CD4-positive, alpha-beta T cell (primary cell): ENCODE measurements at places on chromosomes 5 and 9. TPM values are rescaled to one million over a fixed set of nuclear protein-coding genes. Genes with fewer than 3 reads are reported as not detected.

DNA sequence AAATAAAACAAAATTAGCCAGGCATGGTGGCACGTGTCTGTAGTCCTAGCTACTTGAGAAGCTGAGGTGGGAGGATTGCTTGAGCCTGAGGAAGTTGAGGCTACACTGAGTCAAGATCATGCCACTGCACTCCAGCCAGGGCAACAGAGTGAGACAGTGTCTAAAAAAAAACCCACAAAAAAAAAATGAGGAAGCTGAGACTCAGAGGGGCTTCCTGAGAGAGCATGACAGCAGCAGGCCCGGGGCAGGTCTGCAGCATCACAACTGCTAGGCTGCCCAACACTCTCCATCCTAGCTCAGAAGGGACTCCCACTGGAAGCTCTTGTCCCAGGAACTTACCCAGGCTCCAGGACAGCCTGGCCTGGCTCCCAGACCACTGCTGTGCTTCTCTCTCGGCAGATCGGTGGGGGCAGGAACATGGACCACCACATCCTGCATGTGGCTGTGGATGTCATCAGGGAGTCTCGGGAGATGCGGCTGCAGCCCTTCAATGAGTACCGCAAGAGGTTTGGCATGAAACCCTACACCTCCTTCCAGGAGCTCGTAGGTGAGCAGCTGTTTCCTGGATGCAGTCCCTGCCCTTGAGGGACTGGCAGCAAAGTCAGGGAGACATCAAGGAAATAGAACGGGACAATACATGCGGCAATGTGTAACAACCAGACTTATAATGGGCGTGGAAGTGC is 19.1 kb downstream of the PTGS1 start:
- H3K4me3 ChIP-seq = no peak overlapping the region
- H3K4me1 ChIP-seq = no peaks in the 10 kb centered on the region
- H3K27ac ChIP-seq = no peak overlapping the region
- H3K27me3 ChIP-seq = no peaks in the 10 kb centered on the region

The TPPP gene
- total RNA-seq = 8.2 TPM

DNA sequence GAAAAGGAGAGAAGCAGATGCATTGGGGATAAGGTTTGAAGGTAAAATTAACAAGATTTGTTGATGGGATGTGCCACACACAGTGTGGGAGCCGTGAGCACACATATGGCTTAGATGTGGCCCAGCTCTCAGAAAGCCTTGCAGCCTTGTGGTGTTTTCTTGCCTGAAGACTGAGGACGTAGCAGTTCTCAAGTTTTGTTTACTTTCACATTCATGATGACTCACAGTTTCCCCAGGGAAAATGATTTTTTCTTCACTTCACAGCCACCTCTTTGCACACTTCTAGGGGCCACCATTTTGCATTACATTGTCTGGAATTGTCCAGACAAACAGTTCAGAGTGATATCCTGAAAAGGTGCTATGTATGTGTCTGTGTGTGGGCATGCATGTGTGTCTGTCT is 126.2 kb downstream of the BASP1 start:
- H3K4me3 ChIP-seq = no peak overlapping the region
- H3K27ac ChIP-seq = no peak overlapping the region

DNA sequence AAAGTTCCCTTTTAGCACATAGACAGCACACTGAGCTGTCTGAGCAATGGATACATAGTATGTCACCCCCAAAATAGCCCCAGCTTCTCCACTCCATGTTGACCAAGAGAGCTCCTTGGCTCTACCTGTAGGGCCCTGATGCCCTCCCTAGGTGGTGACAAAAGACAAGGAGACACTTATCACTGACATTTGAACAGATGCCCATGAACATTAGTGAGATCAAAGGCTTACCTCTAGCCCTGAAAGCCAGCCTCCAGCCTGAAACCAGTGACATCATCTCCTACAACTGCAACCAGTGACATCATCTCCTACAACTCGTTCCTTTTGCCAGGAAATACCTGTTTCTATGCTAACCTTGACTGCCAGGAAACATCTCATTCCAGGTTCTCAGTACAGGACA is 122.7 kb downstream of the FSTL4 start:
- no peaks in the 10 kb centered on the region for H3K36me3 ChIP-seq
- H3K27me3 ChIP-seq = no peaks in the 10 kb centered on the region
- DNase-seq = no peak
- no peak overlapping the region for H3K27ac ChIP-seq
- no peak overlapping the region for H3K4me3 ChIP-seq

DNA sequence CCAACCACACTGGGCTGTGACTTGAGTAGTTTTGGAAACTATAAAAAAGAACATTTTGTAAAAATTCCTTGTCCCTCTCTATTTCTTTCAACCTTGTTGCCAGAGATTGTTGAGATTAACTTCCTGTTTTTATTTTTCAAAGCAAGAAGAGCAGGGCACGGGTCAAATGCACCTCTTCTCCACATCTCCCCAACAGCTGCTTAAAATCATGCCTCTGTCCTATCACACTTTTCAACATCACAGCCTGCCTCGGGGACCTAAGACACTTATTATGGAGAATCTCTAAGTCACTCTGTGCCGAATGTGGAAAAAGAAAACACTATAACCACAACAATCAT is 280.3 kb upstream of the TNC start:
- no peak for DNase-seq
- H3K27ac ChIP-seq = no peak overlapping the region
- H3K4me3 ChIP-seq = no peak overlapping the region
- no peaks in the 10 kb centered on the region for H3K36me3 ChIP-seq
- H3K4me1 ChIP-seq = no peaks in the 10 kb centered on the region

- no peaks in the 10 kb centered on the region for H3K36me3 ChIP-seq
- no peaks in the 10 kb centered on the region for H3K27me3 ChIP-seq
Observed at GRCh38 chr5:13866792-13867191, 77.7 kb downstream of the DNAH5 start.

DNA sequence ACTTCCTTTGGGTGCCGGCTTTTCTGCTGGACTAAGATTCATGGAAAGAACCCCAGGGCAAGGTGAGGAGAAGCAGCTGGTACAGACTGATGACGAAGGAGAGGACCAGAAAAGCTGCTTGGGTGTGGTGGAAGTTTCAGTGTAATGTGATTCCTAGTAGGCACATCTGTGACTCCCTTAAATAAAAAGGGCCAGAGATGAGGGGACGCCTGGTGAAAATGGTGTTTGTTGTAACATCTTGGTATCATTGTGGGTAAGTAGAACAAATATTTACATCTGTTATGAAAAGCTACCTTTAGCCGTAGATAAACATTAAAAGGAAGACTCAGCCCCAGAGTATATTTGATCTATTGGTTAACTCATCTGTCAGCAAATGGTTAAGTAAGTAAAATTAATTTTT is 33.8 kb downstream of the OTULINL start:
- no peak overlapping the region for H3K27ac ChIP-seq
- H3K4me3 ChIP-seq = no peak overlapping the region
- H3K36me3 ChIP-seq = peaks cover 32% of the 10 kb centered on the region
- no peaks in the 10 kb centered on the region for H3K4me1 ChIP-seq

The MEGF10 gene
- not detected for total RNA-seq

- no peak overlapping the region for H3K4me3 ChIP-seq
- no peaks in the 10 kb centered on the region for H3K36me3 ChIP-seq
Observed at GRCh38 chr5:154483654-154484392, 5.8 kb upstream of the HAND1 start.

GRCh38 chr9:14063756-14064155 is 250.2 kb downstream of the NFIB start:
- no peak overlapping the region for H3K4me3 ChIP-seq
- H3K36me3 ChIP-seq = no peaks in the 10 kb centered on the region
- no peaks in the 10 kb centered on the region for H3K4me1 ChIP-seq
- no peak overlapping the region for H3K27ac ChIP-seq

DNA sequence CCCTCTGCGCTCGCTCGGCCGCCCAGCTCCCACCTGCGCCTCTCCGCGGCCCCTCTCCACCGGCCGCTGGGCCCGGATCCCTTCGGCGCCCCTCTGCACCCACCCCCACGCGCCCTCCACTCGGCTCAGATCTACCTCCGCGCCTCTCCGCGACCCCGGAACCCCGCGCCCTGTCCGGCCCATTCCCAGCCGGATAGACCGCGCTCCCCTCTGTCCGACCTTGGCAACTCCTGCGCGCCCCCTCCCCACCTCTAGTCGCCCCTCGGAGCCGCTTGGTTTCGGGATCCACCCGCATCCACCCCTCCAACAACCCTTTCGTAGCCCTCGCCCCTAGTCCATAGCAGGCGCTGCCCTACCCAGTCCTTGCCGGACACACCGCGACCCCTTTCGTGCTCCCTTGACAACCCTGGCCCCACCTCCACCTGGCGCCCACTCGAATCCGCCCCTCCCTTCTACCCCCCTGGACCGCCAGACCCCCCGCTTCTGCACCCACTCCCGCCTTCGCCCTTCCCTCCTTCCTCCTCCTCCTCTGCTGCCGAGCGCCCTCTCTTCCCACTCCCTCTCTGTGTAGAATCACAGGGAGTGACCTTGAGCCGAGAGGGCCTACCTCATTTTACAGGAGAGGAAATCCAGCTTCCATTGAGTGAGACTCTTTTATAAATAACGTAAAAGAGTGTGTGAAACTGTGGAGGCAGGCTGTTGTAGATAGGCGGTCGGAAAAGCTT is 525 bp upstream of the AK3 start:
- peak overlapping the region; percentile 57 for H3K27ac ChIP-seq
- peaks cover 4% of the 10 kb centered on the region for H3K36me3 ChIP-seq
- H3K4me3 ChIP-seq = peak overlapping the region; percentile 86
- no peaks in the 10 kb centered on the region for H3K27me3 ChIP-seq
- DNase-seq = peak; percentile 7

DNA sequence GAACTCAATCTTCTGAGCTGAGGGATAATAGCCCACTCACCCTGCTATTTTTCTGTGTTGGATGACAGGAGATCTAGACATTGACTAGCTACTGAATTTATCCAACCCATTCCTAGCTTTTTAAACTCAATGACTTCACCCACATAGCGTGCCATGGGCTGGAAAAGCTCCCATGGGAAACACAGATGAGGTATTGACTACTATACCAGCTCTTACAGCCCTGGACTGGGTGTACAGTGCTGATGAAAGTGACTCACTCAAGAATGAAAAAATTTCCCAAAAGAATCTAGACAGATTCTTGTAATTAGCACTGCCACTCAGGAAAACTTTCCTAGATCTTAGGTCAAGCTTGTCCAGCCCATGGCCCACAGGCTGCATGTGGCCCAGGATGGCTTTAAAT is 72.7 kb upstream of the NREP start:
- H3K4me3 ChIP-seq = no peak overlapping the region
- no peak overlapping the region for H3K27ac ChIP-seq
- H3K27me3 ChIP-seq = no peaks in the 10 kb centered on the region
- H3K36me3 ChIP-seq = no peaks in the 10 kb centered on the region
- DNase-seq = no peak
- no peaks in the 10 kb centered on the region for H3K4me1 ChIP-seq

- H3K4me1 ChIP-seq = peaks cover 8% of the 10 kb centered on the region
- no peak for DNase-seq
- H3K36me3 ChIP-seq = no peaks in the 10 kb centered on the region
Observed at GRCh38 chr5:139772089-139772791, 23.4 kb upstream of the PSD2 start.

GRCh38 chr9:117825609-117826347 is 121.6 kb downstream of the TLR4 start:
- peaks cover 27% of the 10 kb centered on the region for H3K4me1 ChIP-seq
- DNase-seq = peak; percentile 5
- H3K27me3 ChIP-seq = no peaks in the 10 kb centered on the region
- H3K36me3 ChIP-seq = no peaks in the 10 kb centered on the region
- no peak overlapping the region for H3K27ac ChIP-seq

DNA sequence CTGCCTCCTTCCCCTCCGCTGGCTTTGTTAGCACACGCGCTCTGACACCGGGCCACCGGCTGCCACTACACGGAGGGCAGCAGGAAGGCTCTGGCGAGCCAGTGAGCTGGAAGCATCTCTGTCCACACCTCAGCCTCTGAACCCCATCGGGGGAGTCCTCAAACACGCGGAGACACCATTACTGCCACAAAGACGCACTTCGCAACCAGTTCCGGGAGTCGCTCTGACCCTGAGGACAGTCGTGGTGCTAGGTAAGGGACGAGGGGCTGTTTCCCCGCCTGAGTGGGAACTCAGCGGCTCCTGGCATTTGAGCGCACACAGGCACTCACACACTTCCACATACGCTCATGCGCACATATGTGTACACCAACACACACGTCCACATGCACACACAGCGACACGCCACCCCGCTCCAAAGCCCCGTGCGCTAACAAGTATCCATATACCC is 160.0 kb downstream of the C9orf152 start:
- H3K36me3 ChIP-seq = no peaks in the 10 kb centered on the region
- no peak overlapping the region for H3K27ac ChIP-seq
- no peaks in the 10 kb centered on the region for H3K27me3 ChIP-seq
- H3K4me3 ChIP-seq = peak overlapping the region; percentile 76

DNA sequence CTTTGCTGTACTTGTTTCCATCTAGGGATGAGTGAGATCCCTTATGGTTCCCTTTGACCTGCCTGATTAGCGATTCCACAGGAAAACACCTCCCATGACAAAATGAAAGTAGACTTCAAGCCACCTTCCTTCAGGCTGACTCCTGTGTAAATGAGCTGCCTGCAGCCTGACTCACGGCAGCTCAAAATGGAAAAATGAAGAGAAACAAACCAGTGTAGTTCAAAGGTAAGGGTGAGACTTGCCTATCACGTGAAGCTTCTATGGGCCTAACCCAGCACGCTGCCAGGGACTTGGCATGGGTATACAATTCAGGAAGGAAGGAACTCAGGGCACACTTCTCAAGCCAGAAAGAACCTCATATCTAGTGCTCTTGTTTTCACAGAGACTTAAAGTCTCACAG is 110.1 kb upstream of the LRRTM2 start:
- no peaks in the 10 kb centered on the region for H3K36me3 ChIP-seq
- no peak overlapping the region for H3K4me3 ChIP-seq
- peaks cover 22% of the 10 kb centered on the region for H3K4me1 ChIP-seq
- no peak for DNase-seq
- H3K27me3 ChIP-seq = no peaks in the 10 kb centered on the region

The DAB2IP gene
- total RNA-seq = 0.06 TPM

The KIF24 gene
- total RNA-seq = 0.05 TPM

DNA sequence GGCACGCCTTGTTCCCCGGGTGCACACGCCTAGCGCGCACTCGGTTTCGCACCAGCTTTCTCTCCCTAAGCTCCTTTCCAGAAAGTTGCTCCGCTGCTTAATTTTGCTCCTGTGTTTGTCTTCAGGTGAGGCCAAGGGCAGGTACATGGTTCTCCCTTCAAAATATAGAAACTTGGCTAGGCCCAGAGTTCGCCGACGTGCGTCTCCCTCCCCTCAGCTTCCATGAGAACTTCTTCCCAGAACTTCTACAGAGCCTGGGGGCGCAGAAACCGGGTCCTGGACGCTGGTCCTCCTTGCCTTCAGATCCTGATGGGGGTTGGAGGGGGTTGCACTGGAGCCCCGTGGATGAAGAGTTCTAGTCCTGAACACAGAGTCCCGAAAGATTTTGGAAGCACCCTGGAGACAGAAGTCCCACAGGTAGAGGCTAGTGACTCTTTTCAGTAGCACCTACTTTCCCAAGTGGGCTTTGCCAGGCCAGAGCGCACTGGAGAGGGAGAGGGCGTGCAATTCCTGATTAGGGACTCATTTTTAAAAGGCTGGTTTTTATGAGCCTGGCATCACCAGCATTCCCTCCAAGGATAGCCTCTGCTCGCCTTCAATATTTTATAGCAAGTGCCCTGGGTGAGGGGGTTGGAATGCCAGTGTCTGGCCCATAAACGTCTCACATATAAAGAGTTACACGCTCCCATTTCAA is 128.4 kb downstream of the TMEM174 start:
- H3K27me3 ChIP-seq = peaks cover 91% of the 10 kb centered on the region
- peaks cover 20% of the 10 kb centered on the region for H3K4me1 ChIP-seq
- no peaks in the 10 kb centered on the region for H3K36me3 ChIP-seq
- no peak overlapping the region for H3K27ac ChIP-seq

The ZNG1F gene
- total RNA-seq = 8.9 TPM

GRCh38 chr5:136646915-136647314 is 281.6 kb upstream of the TRPC7 start:
- no peaks in the 10 kb centered on the region for H3K36me3 ChIP-seq
- H3K27me3 ChIP-seq = no peaks in the 10 kb centered on the region
- no peak overlapping the region for H3K4me3 ChIP-seq
- no peak for DNase-seq
- no peaks in the 10 kb centered on the region for H3K4me1 ChIP-seq
